ENCODE measurements at places on chromosomes 12 and 14. TPM values are rescaled to one million over a fixed set of nuclear protein-coding genes. Genes with fewer than 3 reads are reported as not detected.
A peak's percentile ranks its signal among the peaks of the same experiment; 100 is the strongest.

DNA sequence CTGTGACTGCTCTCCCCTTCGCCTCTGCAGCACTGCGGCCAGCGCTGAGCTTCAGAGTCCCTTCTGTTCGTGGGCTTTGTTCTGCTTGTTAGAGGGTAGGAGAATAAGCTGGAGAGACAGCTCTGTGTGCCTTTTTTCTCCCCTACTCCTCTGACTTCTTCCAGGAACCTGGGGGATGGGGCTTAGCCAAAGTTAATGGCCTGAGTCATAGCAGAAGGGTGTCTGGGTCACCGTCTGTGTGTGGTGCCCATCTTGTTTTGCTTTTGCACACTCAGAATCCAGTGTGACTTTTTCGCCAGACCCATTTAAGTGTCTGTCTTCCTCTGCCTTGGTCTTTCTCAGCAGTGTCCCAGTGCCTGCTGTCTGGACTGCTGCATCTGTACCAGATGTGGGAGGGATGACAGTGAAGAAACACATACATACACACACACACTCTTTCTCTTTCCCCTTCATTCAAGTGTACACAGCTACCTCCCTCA lies 3.0 kb downstream of the KIF5A start:
- no peak overlapping the region for H3K4me3 ChIP-seq
- DNase-seq = no peak
- no peak overlapping the region for H3K27ac ChIP-seq
- no peaks in the 10 kb centered on the region for H3K4me1 ChIP-seq

PRH2 gene
- total RNA-seq = 0.42 TPM

CFAP251 gene
- 1.6 TPM for total RNA-seq

DNA sequence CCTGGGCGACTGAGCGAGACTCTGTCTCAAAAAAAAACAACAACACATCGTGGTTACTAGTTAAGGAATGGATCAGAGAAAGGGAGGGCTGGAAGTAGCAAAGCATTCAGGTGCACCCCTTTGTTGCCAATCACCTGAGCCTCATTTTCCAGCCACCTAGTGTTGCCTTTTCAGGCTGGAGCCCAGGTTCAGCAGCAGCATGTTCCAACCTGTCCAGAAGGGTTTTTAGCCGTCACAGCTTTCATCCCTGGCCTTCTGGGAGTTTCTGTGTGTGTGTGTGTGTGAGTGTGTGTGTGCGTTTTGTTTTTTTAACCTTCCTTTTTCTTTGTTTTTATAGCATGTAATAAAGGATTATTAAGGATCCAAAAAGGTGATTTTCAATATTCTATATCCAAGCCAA lies 121.1 kb upstream of the ATF1 start:
- DNase-seq = no peak
- H3K36me3 ChIP-seq = peaks cover 5% of the 10 kb centered on the region
- no peak overlapping the region for H3K27ac ChIP-seq

GPHN gene
- total RNA-seq = 18.4 TPM

- H3K36me3 ChIP-seq = peaks cover under 1% of the 10 kb centered on the region
- H3K27ac ChIP-seq = no peak overlapping the region
- no peaks in the 10 kb centered on the region for H3K27me3 ChIP-seq
- no peaks in the 10 kb centered on the region for H3K4me1 ChIP-seq
- DNase-seq = no peak
These were observed 232.1 kb downstream of the MON2 start for GRCh38 chr12:62698701-62699101.

DNA sequence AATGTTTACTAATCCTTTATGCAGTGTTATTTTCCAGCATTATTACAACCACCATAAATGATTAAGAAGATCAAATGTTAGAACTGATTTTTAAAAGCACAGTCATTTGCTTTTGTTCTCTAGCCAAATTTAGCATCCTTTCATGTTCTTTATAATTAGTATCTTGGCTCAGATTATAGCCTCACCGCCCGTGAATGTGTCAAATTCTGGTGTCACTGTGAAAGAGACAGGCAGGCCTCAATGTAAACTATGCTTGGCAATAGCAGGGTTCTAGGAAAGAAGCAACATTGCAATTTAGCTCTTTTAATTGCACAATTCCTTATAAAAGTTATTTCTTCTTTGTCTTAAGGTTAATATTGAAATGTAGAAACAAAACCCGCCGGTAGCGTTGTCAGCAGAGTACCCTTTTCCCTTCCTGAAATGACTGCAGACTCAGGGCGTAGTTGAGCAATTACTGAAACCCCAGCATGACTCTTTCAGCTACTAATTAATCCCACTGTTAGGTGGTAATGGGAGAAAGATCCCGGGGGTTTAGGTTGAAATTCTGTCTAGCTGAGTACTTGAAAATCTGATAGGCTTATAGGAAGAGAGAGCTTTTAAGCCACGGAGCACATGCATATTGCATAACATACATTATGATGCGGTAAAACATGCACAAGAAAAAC lies 1600.5 kb upstream of the SEL1L start:
- no peaks in the 10 kb centered on the region for H3K36me3 ChIP-seq
- no peak overlapping the region for H3K4me3 ChIP-seq
- no peak overlapping the region for H3K27ac ChIP-seq
- no peak for DNase-seq

UTP20 gene
- 6.6 TPM for total RNA-seq

- H3K36me3 ChIP-seq = no peaks in the 10 kb centered on the region
- peaks cover 2% of the 10 kb centered on the region for H3K27me3 ChIP-seq
- H3K4me1 ChIP-seq = no peaks in the 10 kb centered on the region
- H3K27ac ChIP-seq = no peak overlapping the region
- no peak overlapping the region for H3K4me3 ChIP-seq
These were observed 154.1 kb upstream of the FKBP4 start for GRCh38 chr12:2640709-2641108.

IAPP gene
- total RNA-seq = 0.08 TPM

CPSF2 gene
- 19.4 TPM for total RNA-seq

DNA sequence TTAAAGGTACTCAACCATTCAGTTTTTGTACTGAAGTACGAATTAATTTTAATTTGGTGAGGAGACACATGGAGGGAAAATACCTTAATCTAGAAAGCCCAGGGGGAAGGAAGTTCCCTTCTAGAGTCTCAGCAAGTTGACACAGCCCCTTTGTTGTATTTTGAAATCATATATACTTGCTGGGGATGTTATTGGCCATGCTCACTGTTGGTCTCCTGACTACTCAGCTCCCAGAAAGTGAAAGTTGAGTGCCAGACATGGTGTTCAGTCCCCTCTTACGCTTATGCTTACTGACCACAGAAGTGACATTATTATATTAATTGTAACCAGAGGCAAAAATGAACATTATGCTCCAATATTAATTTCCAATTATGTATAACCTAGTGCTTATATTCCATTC lies 28.1 kb downstream of the ARF6 start:
- H3K4me3 ChIP-seq = no peak overlapping the region
- H3K36me3 ChIP-seq = no peaks in the 10 kb centered on the region
- DNase-seq = no peak
- no peaks in the 10 kb centered on the region for H3K4me1 ChIP-seq
- no peaks in the 10 kb centered on the region for H3K27me3 ChIP-seq

DPF3 gene
- total RNA-seq = 3.2 TPM

GRCh38 chr12:42792265-42792664 lies 202.7 kb upstream of the PRICKLE1 start:
- H3K4me1 ChIP-seq = no peaks in the 10 kb centered on the region
- DNase-seq = no peak
- no peaks in the 10 kb centered on the region for H3K27me3 ChIP-seq
- H3K4me3 ChIP-seq = no peak overlapping the region
- no peaks in the 10 kb centered on the region for H3K36me3 ChIP-seq

DNA sequence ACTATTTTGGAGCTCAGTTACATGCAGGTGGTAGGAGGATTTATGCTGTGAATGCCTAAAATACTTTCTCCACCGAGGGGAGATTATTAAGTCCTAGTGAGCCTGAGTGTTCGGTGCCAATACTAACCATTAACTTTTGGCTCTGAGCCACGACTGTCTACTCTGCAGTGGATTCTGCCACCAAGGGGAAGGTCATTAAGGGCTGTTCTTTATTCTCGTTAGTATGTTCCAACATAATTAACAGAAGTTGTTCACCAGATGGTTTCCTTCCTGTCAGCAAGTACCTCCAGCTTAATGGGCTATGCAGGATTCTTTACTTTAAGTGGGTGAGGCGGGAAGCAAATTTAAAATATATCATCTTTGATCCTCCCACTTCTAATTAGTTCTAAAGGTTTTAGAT lies 326.3 kb downstream of the BMP4 start:
- DNase-seq = no peak
- no peak overlapping the region for H3K27ac ChIP-seq
- H3K4me3 ChIP-seq = no peak overlapping the region
- no peaks in the 10 kb centered on the region for H3K27me3 ChIP-seq
- no peaks in the 10 kb centered on the region for H3K4me1 ChIP-seq
- H3K36me3 ChIP-seq = no peaks in the 10 kb centered on the region

- no peaks in the 10 kb centered on the region for H3K27me3 ChIP-seq
- H3K27ac ChIP-seq = no peak within 1 kb of the TSS
- no peaks in the 10 kb centered on the region for H3K36me3 ChIP-seq
- no peak for DNase-seq
These were observed at the start of gene CTSG for GRCh38 chr14:24576182-24576581. Gene CTSG, minus strand, starts transcription at chr14:24576250. Its CDS starts 27 bp downstream, at chr14:24576223.

DLK1 gene
- not detected for total RNA-seq

GRCh38 chr14:63717702-63718101 lies 10.2 kb downstream of the SGPP1 start:
- H3K27me3 ChIP-seq = no peaks in the 10 kb centered on the region
- H3K4me1 ChIP-seq = no peaks in the 10 kb centered on the region
- no peak overlapping the region for H3K27ac ChIP-seq
- no peak for DNase-seq
- no peaks in the 10 kb centered on the region for H3K36me3 ChIP-seq

- DNase-seq = no peak
- no peak overlapping the region for H3K4me3 ChIP-seq
- H3K4me1 ChIP-seq = no peaks in the 10 kb centered on the region
- no peaks in the 10 kb centered on the region for H3K36me3 ChIP-seq
- no peaks in the 10 kb centered on the region for H3K27me3 ChIP-seq
- no peak overlapping the region for H3K27ac ChIP-seq
These were observed 91.6 kb upstream of the VRK1 start for GRCh38 chr14:96705422-96706092.

BDKRB2 gene
- 0.19 TPM for total RNA-seq

DNA sequence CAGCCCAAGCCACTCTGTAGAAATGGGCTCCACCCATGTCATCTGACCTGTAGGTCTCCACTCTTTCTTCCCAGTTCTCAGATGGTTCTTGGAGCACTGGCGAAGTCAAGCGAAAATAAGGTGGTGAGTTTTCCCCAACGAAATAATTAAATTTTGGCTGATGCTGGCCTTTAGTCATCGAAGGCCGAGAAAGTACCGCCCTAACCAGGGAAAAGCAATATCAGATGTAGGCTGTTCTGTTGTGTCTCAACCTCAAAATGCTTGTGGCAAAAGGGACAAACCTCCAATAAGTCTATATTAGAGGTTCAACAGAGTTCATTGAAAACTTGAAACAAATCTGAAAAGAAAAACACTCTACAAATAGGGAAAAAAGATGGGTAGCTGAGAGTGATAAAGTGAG lies 48.6 kb upstream of the BCAT1 start:
- no peaks in the 10 kb centered on the region for H3K27me3 ChIP-seq
- no peak for DNase-seq
- H3K4me1 ChIP-seq = no peaks in the 10 kb centered on the region
- no peaks in the 10 kb centered on the region for H3K36me3 ChIP-seq
- no peak overlapping the region for H3K27ac ChIP-seq
- H3K4me3 ChIP-seq = no peak overlapping the region

DNA sequence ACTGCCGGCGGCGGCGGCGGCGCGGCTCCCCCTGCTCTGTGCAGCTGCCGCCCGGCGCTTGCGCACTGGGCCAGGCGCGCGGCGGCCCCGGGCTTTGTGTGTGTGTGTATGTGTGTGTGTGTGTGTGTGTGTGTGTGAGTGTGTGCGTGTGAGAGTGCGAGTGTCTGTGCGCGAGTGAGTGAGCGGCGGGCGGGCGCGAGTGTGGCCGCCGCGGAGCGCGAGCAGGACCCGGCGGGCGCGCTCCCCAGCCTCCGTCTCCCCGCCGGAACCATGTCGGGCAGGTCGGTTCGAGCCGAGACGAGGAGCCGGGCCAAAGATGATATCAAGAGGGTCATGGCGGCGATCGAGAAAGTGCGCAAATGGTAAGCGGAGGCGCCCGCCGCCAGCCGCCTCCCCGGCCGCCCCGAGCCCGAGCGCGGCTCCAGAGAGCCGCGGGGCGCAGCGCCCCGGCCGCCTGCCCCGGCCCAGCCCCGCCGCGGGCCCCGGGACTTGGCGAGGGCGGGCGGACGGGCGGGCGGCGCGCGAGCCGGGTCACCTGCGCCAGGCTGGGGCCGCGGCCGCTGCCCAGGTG lies at the start of gene BCL7A:
Gene BCL7A (plus strand): TSS at position 63 of the 571 bp plus-strand sequence. CDS start 208 bp downstream, at position 271.
- no peaks in the 10 kb centered on the region for H3K27me3 ChIP-seq
- H3K4me3 ChIP-seq = peak within 1 kb of the TSS; percentile 94
- H3K36me3 ChIP-seq = no peaks in the 10 kb centered on the region
- H3K4me1 ChIP-seq = peaks cover 16% of the 10 kb centered on the region
- H3K27ac ChIP-seq = peak within 1 kb of the TSS; percentile 99

- H3K36me3 ChIP-seq = no peaks in the 10 kb centered on the region
- H3K27ac ChIP-seq = no peak overlapping the region
- DNase-seq = no peak
- H3K27me3 ChIP-seq = no peaks in the 10 kb centered on the region
- H3K4me3 ChIP-seq = no peak overlapping the region
- H3K4me1 ChIP-seq = no peaks in the 10 kb centered on the region
These were observed 33.3 kb upstream of the GCH1 start for GRCh38 chr14:54935958-54936357.

GRCh38 chr12:45292486-45293195 lies 76.7 kb downstream of the ANO6 start:
- no peak for DNase-seq
- no peak overlapping the region for H3K4me3 ChIP-seq
- no peak overlapping the region for H3K27ac ChIP-seq

GRCh38 chr12:131734336-131735152 lies 23.7 kb downstream of the SFSWAP start:
- peaks cover 50% of the 10 kb centered on the region for H3K36me3 ChIP-seq
- no peak for DNase-seq
- no peaks in the 10 kb centered on the region for H3K27me3 ChIP-seq
- H3K4me1 ChIP-seq = no peaks in the 10 kb centered on the region

EPYC gene
- total RNA-seq = not detected

DNA sequence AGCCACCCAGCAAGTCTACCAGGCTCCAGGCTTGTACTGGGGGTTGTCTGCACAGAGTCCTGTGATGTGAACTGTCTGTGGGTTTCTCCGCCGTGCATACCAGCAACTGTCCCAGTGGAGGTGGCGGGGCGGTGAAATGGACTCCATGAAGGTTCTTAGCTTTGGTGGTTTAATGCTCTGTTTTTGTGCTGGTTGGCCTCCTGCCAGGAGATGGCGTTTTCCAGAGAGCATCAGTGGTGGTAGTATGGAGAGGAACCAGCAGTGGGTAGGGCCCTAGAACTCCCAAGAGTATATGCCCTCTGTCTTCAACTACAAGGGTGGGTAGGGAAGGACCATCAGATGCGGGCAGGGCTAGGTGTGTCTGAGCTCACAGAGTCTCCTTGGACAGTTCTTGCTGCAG lies 303.8 kb downstream of the TMEM121 start:
- no peak overlapping the region for H3K4me3 ChIP-seq
- no peaks in the 10 kb centered on the region for H3K27me3 ChIP-seq
- no peak for DNase-seq
- H3K4me1 ChIP-seq = no peaks in the 10 kb centered on the region

Data from liver (tissue), 10 donors.